ENCODE measurements at places on chromosomes 2 and 18.

GRCh38 chr2:172340394-172340793 lies 87.0 kb upstream of the ITGA6 start:
- no peak for DNase-seq

DNA sequence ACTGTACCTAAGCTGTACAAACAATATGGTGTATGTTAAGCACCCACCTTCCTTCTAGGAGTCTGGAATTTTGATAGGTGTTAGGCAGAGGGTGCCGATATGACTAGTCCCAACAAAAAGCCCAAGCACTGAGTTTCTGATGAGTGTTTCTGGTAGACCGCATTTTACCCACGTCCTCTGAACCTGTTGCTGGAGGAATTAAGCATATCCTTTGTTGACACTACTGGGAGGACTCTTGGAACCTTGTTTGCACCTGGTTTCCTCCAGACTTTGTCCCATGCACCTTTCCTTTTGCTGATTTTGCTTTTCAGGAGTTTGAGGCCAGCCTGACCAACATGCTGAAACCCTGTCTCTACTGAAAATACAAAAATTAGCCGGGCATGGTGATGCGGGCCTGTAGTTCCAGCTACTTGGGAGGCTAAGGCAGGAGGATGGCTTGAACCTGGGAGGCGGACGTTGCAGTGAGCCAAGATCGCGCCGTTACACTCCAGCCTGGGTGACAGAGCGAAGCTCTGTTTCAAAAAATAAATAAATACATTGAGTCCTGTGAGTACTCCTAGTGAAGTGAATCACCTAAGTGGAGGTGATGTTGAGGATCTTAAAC lies 11.4 kb upstream of the SPAST start:
- no peak for DNase-seq

GRCh38 chr2:47784352-47784851 lies 1.5 kb downstream of the MSH6 start:
- no peak for DNase-seq

DNA sequence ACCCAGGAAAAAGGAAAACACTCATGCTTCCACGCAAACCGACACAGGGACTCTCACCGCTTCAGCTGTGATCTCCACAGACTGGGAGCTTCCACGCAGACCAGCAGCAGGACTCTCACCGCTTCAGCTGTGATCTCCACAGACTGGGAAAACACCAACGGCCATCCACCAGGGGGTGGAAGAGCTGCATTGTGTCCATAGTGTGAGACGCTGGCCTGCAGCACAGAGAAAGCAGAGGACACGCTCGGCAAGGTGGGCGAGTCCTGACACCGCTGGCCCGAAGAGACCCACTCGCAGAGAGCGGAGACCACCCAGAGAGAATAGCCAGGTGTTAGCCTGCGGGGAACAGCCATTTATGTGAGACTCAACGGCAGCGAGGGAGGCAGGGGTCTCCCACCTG lies 42.5 kb upstream of the NFATC1 start:
- DNase-seq, result no peak

DNA sequence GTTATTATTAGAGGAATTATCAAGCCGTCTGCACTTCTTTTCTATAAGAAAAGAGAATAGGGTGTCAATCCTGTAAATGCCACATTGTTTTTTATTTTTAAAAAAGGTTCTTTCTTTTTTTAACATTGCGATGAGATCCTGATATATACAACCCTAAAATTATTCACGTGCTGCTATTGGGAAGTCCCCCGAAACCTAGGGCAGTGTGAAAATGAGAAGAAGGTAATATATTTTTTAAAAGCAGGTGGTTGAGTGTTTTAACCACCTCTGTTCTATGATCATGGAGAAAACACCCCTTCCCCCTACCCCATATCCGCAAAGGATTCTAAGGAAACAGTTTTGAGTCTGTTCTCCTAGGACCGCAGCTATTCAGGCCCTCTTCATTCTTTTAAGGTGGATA lies 94.5 kb upstream of the KLHL14 start:
- no peak for DNase-seq

GRCh38 chr2:38438133-38438882 lies 61.2 kb upstream of the ATL2 start:
- no peak for DNase-seq

- no peak for DNase-seq
These were observed 29.3 kb downstream of the MBP start for GRCh38 chr18:77103187-77103850.

GRCh38 chr2:223856021-223856420 lies 18.6 kb upstream of the AP1S3 start:
- DNase-seq, result no peak

- no peak for DNase-seq
These were observed 29.3 kb downstream of the COLEC11 start for GRCh38 chr2:3624059-3624794.

GRCh38 chr2:171210864-171211431 lies 50.3 kb upstream of the TLK1 start:
- DNase-seq, result peak; percentile 24

DNA sequence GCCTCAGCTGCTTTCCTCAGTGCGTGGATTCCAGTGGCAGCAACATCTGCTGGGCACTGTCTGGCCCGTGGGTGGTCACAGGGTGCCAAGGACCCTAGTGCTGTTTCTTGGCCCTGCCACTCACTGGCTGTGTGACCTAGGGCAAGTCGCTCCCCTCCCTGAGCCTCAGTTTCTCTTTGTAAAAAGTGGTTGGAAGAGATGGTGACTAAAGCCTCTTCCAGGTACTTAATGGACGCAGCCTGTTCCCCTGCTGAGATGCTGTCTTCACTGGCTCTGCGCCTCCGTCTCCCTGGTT lies 42.2 kb downstream of the ATOH8 start:
- DNase-seq, result no peak

DNA sequence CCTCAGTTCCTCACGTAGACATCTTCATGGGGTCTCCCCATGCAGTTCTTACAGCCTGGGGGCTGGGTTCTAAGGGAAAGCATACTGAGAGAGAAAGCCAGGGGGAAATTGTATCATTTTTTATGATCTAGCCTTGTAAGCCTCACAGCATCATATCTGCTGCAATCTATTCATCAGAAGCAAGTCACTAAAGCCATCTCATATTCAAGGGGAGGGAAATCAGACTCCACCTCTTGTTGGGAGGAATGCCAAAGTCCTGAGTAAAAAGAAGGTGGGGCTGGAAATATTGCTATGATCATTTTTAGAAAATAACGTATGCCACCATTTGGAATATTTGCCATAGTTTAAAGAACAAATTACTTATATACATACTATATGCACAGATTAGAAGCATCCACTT lies 304.6 kb downstream of the TXNL1 start:
- no peak for DNase-seq

GRCh38 chr2:231429152-231429551 lies 33.6 kb downstream of the B3GNT7 start:
- DNase-seq, result no peak

DNA sequence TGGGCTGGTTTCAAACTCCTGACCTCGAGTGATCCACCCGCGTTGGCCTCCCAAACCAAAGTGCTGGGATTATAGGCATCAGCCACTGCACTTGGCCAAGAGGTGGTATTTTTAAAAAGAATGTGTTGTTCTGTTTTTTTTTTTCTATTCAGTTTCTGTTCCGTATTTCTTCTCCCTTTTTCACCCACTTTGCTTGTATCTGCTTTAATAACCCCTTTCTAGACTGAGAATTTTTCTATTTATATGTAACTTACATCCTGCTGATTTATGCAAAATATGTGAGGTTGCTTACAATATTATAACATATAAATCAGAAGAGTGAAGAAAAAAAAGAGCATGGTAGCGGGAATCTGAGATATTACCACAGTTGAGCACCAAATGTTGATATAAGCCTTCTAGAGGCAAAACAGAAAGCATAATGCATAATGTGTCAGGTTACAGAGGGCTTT lies 17.2 kb upstream of the LYPD6B start:
- DNase-seq, result peak; percentile 62

- DNase-seq, result no peak
These were observed 35.8 kb downstream of the PID1 start for GRCh38 chr2:229235131-229235914.

GRCh38 chr18:596288-596881 lies 403 bp upstream of the CLUL1 start:
- DNase-seq, result peak; percentile 68

- DNase-seq, result no peak
These were observed 1300.1 kb upstream of the ACVR2A start for GRCh38 chr2:146544701-146545100.

DNA sequence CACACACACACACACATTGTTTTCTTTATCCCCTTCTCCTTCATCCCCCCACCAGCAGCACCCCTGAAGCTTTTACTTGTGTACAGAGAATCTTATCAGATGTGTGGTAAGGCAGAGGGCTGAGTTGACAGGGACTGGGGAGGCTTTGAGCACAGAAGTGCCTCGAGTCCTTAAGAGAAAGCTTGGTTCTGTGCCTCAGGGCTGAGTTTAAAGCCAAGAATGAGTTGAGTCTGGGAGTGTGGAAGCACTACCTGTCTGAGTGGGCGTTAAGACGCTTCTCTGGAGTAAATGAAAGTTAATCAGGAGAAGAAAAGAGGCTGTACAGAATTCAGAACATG lies 2.7 kb downstream of the ID2 start:
- no peak for DNase-seq

DNA sequence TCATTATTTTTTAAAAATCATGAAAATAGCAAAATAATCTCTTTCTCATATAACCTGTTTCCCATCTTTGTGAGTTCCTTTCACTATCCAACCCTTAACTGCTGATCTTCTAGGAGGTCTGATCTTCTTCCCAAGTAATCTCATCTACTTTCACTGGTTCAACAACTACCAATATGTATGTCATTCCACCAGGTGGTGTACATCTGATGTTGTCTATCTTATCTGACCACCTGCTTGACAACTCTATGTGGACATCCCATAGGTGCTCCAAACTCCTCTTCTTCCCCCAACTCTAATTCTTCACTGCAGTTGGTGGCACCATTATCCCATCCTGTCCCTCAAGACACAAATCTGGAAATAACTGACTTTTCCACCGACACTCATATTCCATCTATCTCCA lies 62.5 kb downstream of the FAM228A start:
- no peak for DNase-seq

DNA sequence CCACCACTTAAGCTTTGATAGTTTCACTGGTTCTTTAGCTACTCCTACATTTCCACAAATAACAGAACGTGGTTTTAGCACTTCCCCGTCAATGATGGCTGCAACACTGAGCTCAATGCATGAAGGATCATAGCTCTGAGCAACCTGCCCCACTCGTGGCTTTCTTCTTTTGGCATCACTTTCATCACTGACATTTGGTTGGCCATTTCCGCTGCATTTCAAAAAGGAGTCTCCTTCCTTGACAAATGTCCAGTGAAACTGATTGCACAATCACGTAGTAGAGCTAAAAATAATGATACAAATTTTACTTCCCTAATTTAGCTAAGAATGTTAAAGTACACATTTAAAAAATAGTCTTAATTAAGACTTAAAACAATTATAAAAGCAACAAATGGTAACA lies 205.2 kb upstream of the HDAC4 start:
- no peak for DNase-seq

- no peak for DNase-seq
These were observed 53.5 kb downstream of the NXPH2 start for GRCh38 chr2:138726681-138727080.

GRCh38 chr2:60512062-60512622 lies 41.3 kb downstream of the BCL11A start:
- peak; percentile 55 for DNase-seq

DNA sequence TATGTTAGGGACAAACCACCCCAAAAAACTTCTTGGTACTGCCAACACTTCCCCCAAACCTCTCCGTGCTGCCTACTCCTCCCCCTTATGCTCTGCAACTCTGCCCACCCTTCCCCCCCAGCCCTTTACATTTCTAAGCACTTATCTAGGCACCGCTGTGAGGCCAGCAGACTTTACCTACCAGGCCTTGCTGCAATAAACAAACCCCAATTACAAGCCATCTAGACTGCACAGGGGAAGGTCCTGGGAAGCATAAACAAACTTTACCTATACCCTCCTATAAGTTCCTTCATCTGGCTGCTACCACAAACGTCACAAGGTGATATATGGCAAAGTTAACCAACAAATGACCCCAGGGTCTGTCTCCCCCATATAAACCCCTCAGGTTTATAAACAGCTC lies 259.4 kb upstream of the GULP1 start:
- no peak for DNase-seq

- DNase-seq, result no peak
These were observed 13.8 kb upstream of the NCOA1 start for GRCh38 chr2:24477229-24477628.

DNA sequence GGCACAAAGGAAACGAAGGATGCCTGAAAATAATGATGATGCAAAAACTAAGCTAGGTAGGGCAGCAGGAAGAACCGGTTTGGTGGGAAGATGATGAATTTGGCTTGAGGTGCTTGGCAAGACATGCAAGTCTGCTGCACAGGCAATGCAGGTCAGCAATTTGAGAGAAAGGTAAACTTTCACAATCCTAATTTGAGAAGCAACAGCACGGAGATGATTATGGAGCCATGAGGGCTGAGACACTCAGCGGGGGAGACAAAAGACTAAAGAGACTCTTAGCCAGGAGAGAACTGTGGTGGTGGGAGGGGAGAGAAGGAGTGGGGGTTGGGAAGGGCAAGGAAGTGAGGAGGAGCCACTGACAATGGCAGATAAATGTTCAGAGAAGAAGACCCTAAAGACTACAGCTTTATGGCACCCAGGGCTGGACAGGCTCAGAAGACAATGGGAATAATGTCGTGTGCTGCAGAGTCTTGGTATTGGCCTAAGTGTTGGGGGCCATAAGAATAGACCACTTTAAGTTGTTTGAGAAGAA lies 19.4 kb upstream of the RNF149 start:
- no peak for DNase-seq

GRCh38 chr2:208250388-208250787 lies 4.5 kb downstream of the IDH1 start:
- DNase-seq, result no peak

DNA sequence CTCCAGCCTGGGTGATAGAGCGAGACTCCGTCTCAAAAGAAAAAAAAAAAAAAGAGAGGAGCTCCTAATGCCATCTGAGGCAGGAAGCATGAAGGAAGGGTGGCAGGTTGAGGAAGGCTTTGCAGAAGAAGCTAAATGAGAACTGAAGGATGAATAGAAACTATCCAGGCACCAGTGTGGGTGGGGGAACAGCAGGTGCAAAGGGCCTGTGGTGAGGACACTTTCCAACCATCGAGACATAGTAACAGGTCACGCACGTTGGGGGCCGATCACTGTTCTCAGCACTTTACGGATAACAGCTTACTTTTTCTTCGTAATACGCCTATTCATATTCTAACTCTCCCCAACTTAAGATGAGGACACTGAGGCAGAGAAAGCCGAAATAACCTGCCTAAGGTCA lies 58.4 kb downstream of the NGEF start:
- no peak for DNase-seq

DNA sequence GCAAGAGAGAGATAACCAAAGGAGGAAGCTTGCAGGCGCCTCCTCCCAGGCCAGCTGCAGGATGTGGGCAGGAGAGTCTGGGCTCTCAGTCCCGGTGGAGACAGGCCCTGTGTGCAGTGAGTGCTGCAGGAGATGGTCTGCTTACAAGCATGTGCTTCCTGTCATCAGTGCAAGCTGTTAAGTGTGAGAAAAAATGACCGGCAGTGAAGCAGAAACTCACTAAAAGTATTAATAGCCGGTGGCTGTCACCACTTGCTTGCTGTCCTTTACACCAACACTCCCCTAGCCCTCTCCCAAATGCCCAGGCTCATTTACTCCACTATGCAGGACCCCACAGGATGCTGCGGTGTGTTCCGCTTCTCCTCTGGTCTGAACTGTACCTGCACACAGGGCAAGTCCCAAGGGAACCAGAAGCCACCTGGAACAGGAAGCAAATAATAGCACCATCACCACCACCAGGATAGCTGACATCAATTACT lies 435.6 kb upstream of the HS6ST1 start:
- DNase-seq, result peak; percentile 68

All from germinal center (tissue), 1 donor.